ENCODE measurements at places on chromosomes 2 and 18.

DNA sequence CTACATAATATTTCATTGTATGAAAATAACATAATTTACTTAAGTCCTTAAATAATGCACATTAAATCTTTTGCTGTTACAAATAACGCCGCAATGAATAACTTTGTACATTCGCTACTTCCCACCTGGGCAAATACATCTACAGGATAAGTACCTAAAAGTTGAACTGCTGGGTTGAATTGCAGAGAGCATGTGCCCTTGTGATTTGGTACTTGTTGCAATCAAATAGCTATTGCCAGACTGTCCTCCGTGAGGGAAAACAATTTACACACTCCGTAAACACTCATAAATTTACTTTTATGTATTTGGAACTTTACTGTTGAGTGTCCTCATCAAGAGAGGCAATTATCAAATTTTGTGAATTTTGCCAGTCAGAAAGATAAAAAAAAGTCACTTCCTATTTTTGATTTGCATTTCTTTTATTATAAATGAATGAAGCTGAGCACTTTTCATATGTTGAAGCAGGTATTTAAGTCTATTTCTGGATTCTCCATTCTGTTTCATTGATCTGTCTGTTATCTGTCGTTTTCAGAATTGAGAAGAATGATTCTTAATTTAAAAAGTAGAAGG is 140.8 kb upstream of the SERTAD2 start:
- DNase-seq = no peak

DNA sequence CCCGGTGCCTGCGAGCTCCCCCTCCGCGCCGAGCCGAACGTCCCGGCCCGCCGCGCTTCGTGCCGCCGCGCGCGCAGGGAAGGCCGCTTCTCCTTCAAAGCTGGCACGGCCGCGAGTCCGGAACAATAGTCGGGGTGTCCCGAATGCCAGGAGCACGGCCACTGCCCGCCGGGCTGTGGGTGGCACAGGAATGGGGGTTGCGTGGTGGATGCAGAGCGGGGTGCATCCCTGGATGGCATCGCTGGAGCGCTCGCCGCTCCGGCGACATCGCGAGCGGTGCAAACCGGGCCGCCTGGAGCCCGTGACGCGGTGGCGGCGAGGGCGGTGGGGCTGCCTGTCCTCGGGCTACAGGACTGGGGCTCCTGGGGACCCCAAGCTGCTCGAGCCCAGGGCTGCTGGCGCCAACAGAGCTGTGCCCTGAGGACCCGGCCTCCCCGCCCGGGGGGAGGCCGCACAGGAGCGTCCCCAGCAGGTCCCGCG is 1.1 kb upstream of the SATB2 start:
- DNase-seq = no peak

- no peak for DNase-seq
Measured at GRCh38 chr2:34570266-34570872, 971.3 kb upstream of the FAM98A start.

GRCh38 chr2:216165711-216166110 is 56.6 kb downstream of the XRCC5 start:
- DNase-seq = no peak

DNA sequence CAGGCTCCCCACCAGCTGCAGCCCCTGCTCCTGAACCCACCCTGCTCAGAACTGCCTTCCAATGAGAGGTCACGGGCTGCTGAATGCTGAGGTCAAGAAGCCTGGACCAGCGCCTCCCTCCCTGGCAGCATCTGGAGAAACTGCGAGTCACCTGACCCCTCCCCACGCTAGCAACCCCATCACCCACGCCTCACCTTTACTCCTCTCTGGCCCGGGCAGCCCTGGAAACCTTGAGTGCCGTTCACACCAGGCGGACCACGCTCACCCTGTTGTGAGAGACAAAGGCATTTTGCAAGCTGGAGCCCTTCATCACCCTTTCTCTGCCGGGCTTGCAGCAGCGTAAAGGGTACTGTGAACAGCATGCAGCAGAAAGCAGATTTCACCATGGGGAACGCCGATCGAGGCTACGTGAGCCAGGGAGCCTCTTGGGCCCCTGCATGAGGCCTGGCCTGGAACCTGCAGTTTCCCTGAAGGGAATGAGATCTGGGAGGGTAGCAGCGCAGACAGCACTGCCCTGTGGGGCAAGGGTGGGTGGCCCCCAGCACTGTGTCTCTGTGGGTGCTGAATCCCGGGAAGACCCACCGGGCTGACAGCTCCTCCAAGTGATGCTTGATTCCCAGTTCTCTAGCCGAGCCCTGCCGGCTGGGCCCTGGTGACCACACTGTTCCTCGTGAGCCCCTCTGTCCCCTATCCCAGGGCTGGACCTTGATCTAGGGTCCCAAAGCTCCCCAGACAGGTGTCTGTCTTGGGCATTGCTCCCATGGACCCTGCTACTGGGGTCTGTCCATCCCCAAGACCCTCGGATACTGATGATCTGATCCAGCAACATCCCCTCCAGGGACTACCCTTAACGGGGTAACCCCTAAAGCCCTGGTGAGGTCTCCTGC is 53.8 kb downstream of the COL6A3 start:
- no peak for DNase-seq

- no peak for DNase-seq
Measured at GRCh38 chr18:26655525-26656430, 107.4 kb upstream of the KCTD1 start.

DNA sequence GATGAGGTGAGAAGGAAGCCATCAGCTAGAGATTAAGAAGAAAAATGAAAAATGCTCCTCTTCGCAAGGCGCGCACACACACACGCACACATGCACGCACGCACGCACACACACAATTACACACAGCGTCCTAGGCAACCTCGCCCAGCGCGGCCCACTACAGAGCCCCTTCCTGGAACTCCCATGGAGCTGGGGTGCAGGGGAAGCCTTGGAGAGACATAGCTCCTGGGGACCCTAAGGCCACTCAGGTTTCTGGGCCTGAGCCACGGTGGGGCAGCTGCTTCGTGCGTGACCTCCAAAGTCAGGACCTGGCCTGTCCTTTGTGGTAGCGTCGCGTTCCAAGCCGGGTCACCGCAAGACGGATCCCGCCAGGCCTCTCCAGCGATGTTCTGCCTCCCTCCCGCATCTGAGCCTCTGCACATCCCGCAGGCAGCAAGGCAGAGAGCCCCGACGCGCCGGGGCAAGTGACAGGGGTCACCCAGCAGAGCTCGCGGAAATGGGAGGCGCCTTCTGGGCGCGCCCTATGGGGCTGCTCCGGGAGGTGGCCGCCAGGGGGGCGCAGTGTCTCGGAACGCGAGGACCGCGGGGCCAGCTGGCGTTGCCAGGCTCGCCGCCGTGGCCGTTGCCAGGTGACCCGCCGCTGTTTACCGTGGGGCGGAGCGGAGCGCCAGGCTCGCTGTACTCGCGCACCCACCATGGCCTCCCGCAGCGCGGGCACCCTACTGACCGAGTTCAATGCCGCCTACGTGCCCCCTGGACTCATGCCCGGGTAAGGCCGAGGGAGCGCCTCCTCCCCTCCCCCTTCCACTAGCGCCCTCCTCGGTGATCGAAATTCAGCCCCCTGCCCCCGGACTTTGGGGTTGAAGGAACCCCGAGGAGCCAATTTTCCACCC is 79.0 kb downstream of the CIB4 start:
- no peak for DNase-seq

- DNase-seq = no peak
Measured at GRCh38 chr18:70452501-70452900, 163.7 kb downstream of the SOCS6 start.

DNA sequence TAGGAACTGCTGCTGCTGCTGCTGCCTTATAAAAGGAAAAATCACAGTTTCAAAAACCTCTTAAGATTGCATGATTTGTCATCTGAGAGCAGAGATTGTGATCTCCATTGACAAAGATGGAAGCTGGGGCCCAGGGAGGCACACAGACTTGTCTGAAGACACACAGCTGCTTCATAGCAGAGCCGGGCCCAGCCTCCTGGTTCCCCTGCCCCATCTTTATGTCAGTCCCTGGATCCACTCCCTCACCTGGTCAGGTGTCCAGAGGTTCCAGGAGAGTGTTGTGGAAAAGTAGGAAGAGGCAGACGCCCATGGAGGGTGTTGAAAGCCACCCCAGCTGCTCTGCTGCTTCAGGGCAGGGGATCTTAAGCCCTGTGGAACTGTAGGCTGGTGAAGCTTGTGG is 20.0 kb downstream of the STEAP3 start:
- DNase-seq = no peak

DNA sequence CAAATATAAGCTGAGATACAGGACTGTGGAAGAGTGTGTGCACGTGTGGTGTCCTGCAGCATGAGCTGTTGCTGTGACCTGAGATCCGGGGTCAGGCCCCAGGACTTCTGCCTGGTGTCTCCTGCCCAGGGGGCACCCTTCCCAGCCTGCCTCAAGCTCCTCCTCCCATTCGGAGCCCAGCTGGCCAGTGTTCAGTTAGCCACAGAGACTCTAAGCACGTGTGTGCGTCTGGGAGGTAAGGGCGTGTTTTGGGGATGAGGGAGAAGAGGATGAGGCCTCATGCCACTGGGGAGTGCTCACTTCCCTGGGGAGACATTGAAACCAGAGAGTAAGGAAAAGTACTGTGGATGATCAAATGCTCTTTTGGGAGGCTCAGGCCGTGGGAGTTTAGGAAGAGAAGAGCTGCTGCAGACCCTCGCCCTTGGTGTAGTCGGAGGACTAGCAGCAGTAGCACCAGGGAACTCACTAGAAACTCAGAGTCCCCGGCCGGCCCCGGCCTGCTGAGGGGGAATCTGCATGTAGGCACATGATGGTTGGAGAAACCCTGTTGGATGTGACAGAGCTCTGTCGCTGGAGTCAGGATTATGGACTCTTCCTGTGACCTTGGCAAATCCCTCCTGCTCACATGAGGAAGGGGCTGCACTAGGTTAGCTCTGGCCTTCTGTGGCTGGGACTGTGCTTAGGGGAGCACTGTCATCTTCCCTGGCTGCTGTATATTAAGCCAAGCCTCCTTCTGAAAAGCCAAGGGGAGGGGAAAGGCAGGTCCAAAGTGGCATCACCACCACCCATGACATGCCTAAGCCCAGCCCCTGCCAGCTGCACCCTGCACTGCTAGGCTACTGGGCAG is 231.1 kb downstream of the DYSF start:
- no peak for DNase-seq

Measured in NCI-H187 (cell line).